Left ventricle myocardium superior (tissue), 1 donor: ENCODE measurements at places on chromosomes 1 and 21. TPM values are rescaled to one million over a fixed set of nuclear protein-coding genes. Genes with fewer than 3 reads are reported as not detected.

- DNase-seq = no peak
These were observed 52.5 kb downstream of the RWDD3 start for GRCh38 chr1:95286479-95286878.

DNA sequence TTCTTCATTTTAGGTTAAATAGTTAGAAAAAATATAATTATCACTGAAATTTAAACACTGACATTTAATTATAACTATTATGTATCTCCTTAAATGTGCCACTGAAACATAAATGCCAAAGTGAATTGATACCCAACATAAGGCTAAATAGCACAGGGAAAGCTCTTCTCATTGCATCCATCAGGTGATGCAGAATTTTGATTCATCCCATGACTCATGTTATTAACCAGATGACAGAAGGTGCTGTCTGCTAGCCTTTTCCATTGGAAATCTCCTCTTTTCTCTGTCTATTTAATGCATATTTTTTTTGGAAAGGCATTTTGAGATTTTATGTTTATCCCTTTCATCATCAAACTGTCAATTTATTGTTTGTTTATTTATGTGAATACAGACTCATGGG is 136.8 kb downstream of the KCNK2 start:
- DNase-seq = no peak

- DNase-seq = no peak
These were observed 8.8 kb upstream of the LAMB3 start for GRCh38 chr1:209661071-209661470.

DNA sequence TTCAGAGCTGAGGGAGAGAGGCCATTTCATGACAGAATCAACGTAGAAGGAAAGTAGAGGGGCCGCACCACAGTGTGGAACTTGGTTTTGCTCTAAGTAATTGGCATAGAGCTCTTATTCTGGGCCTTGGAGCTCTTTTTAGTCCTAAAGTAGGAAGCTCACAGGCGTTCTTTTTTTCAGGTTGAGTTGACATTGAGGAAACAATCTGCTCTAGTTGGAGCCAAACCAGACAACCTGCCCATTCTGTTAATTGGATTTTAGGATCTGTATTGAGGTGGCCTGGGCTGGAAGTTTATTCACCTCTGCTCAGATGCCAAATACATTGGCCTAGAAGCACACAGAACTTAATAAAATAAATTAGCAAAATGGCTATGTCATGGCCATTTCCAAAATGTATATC is 1093.9 kb downstream of the ADGRL2 start:
- DNase-seq = no peak

- DNase-seq = no peak
These were observed 111.3 kb downstream of the TGFB2 start for GRCh38 chr1:218456444-218456843.

DNA sequence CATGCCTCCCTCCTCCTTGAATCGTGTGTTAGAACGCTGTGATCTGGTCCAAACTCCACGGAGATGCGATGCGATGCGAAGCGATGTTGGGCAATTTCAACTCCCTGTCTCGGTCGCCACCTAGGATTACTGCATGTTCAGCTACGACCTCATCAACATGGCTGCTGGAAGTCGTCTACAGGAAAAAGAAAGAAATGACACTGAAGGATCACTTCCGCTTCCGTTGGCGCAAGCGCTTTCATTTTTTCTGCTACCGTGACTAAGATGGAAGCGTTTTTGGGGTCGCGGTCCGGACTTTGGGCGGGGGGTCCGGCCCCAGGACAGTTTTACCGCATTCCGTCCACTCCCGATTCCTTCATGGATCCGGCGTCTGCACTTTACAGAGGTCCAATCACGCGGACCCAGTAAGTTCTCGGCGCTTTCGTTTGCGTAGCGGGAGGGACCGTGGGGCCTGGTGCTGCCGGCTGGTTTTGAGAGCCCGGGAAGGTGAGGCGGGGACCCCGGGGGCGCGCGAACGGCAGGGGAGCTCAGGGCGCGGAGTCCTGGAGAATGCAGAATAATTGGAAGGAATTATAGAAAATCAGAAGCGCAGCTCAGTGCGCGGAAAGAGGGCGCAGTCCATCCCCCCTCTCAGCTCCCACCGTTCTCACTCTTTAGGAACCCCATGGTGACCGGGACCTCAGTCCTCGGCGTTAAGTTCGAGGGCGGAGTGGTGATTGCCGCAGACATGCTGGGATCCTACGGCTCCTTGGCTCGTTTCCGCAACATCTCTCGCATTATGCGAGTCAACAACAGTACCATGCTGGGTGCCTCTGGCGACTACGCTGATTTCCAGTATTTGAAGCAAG is at the start of gene PSMB4:
Gene PSMB4 (plus strand): TSS at position 250 of the 848 bp plus-strand sequence. CDS start 15 bp downstream, at position 265.
- DNase-seq = peak; percentile 77

DNA sequence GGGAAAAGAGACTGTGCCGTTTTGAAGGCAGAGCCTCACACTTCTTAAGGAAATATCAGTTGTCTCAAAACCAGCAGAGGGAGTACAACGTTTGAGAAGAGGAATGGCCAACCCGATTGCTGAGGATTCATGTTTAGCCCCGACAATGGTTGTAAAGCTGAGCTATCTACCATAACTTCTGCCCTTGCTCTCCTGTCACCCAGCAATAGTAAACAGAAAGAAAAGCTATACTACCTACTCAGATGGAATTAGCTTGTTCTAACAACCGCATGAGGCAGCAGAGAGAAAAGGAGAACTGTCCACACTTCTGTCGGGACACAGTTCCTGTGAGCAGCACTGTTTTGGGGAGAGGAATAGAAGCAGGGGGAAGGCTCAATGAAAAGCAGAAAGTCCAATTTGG is 91.2 kb downstream of the SLC45A1 start:
- no peak for DNase-seq

- no peak for DNase-seq
These were observed 439.2 kb downstream of the PTBP2 start for GRCh38 chr1:97160818-97161217.

DNA sequence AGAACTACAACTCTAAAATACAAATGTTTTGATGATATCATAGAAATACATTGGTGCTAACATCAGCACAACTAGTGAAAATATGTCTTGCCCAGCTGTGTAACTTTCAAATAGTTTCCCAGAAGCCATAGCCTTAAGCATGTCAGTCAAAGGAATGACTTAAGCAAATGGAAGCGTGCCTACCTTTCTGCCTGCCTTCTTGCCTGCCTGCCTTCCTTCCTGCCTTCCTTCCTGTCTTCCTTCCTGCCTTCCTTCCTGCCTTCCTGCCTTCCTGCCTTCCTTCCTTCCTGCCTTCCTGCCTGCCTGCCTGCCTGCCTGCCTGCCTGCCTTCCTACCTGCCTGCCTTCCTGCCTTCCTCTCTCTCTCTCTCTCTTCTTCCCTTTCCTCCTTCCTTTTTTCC is 104.0 kb downstream of the PBX1 start:
- no peak for DNase-seq

DNA sequence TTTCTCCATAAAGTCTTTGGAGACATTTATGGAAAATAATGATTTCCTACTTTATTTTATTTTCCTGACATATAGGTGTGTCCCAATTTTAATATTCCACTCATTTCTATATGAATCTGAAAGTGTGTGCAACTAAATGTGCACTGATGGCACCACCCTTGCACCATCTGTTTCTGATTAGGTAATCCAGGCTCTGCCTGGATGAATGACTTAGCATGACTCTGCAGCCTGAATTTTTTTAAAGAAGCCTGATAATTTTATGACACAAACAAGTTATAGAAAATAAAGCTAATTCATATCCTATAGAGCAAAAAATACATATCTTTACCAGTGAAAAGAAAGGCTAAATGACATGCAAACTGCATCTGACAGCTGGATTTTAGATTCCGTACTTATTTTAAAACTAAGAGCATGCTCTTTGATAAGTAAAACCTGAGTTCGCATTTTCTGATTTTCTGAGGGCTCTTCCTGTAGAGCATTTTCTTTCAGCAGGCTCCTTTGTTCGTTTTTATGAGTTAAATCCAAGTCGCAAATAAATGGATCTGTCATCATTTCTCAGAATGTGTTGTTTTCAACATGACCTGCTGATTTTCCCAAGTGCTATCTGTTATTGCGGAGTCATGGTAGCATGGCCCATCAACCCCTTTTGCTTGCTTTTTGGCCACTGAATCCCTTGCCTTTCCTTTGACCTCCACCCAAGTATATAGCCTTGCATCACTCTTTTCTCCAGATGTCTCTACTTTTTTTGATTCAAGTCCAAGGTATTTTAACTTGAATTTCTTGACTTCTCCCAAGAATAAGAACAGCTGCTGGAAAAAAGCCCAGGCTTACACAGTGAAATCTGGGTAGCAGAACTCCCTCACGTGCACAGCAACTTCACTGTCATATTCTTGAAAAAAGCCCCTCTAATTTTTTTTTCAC is 52.8 kb upstream of the LYPLAL1 start:
- peak; percentile 17 for DNase-seq

GRCh38 chr1:91552091-91552490 is 51.4 kb downstream of the CDC7 start:
- DNase-seq = no peak

DNA sequence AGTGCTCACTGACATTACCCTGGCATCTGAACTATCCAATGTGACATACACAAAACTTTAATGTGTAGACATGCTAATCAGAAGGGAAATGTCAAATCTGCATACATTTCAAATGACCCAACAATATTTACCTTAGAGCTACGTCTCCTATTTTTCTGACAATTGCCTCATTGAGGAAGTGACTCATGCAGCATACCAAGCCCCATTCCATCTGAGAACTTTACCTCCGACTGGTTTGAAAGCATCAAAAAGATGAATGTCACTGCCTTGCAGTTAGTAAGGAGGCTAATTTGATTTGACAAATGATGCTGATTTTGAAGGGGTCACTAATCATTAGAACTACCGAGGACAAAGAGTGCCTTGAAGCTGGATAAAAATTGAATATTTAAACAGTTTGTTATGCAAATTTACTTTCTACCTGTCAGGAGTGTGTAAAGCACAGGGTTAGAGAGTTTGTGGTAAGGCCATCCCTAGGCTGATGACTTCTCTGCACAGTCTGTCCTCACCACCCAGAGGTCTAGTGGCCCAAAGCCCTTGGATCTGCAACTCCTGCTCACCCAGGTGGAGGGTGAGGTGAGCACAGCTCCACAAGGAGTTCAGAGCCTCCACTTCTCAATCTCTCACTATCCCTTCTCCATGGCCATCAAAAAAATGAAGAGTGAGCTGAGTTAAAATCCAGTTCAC is 500.3 kb upstream of the C1orf87 start:
- no peak for DNase-seq

- DNase-seq = no peak
These were observed 8.8 kb downstream of the MYCL start for GRCh38 chr1:39892601-39893595.

GRCh38 chr1:156337052-156337887 is 822 bp downstream of the CCT3 start:
- DNase-seq = no peak

GRCh38 chr1:33944846-33945245 is 81.0 kb downstream of the HMGB4 start:
- DNase-seq = no peak

GRCh38 chr1:32205401-32206370 is at the start of gene IQCC:
IQCC (plus strand) TSS chr1:32205671; CDS start chr1:32205682, 11 bp downstream.
- peak; percentile 92 for DNase-seq

- no peak for DNase-seq
These were observed 2.1 kb upstream of the KIF21B start for GRCh38 chr1:201025571-201026002.

DNA sequence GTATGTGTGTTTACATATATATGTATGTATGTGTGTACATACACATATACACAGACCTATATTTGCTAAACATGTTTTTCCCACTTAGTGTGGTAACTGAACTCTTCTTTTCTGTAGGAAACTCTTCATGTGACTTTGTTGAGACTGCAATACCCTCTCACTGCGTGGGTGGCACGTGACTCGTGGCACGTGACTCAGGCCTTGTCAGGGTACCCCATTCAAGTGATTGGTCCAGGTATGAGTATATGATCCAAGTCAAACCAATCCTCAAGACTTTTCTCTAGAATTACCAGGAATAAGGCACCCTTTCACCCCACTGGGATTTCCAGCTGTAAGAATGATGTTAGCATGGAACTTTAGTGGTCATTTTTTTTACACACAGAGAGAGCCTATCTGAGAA is 149.2 kb upstream of the KCNK2 start:
- DNase-seq = no peak

DNA sequence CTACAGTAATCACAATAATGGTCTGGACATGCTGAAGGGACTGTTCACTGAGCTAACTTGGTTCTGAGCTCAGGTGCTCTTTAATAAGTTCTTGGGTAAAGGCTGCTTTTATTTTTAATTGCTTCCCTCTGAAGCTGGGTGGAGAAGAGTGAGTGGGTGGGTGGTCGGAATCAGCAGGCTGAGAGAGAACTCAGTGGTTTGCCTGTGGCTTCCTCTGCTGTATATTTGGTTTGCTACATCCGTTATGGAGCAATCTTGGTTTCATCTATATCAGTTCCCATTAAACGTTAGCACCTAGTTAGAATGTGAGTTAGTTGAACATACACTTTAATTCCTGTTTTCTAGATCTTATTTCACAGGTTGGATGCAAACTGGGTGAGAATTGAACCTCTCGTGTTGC is 23.3 kb downstream of the CNIH4 start:
- DNase-seq = no peak

DNA sequence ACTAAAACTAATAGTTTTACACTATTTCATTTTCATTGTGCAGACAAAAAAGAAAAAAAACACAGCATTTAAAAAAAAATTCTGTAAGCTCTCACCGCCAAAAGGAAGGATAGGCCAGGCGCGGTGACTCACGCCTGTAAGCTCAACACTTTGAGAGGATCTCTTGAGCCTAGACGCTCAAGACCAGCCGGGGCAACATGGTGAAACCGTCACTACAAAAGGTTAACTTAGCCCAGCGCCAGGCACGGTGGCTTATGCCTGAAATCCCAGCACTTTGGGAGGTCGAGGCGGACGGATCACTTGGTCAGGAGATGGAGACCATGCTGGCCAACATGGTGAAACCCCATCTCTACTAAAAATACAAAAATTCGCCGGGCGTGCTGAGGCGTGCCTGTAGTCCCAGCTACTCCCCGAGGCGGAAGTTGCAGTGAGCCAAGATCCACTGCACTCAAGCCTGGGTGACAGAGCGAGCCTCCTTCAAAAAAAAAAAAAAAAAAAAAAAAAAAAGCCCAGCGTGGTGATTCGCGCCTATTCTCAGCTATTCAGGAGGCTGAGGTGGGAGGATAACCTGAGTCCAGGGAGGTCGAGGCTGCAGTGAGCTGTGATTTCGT is 14.3 kb upstream of the SPEN start:
- DNase-seq = peak; percentile 53

The FAM163A gene
- 0.27 TPM for total RNA-seq

The VPS45 gene
- 50.6 TPM for total RNA-seq

The TATDN3 gene
- 21.3 TPM for total RNA-seq

The KIF14 gene
- total RNA-seq = 0.10 TPM

The RTCA gene
- total RNA-seq = 52.2 TPM

The DDX59 gene
- 12.6 TPM for total RNA-seq

The CSF3R gene
- 6.4 TPM for total RNA-seq

The ZNF593OS gene
- not detected for total RNA-seq

The SAMD13 gene
- 1.7 TPM for total RNA-seq

The WNT4 gene
- total RNA-seq = 0.05 TPM

The SPRR5 gene
- total RNA-seq = not detected

The LRRC39 gene
- total RNA-seq = 209 TPM
